ENCODE measurements at places on chromosomes 4 and X.

GRCh38 chr4:25107827-25108516, 52.3 kb downstream of the SEPSECS start:
- DNase-seq = no peak

GRCh38 chrX:40146262-40147125, 48.7 kb upstream of the BCOR start:
- DNase-seq = no peak

DNA sequence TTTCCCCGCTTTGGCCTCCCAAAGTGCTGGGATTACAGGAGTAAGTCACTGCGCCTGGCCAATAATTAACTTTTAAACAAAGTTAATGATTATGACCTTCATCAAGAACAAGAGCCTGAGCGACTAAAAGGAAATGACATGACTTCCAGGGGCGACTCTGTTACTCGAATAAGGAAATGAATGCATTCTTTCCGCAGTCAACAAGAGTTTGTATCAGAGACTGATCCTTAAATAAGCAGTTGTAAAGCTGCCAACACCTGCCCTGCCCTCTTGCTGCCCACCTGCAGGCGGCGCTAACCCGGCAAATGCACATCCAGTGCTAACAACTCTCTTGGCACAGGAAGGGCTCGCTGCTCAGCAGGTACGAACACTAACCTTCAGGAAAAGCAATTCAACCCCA, 27.3 kb downstream of the WDR1 start:
- DNase-seq = no peak

DNA sequence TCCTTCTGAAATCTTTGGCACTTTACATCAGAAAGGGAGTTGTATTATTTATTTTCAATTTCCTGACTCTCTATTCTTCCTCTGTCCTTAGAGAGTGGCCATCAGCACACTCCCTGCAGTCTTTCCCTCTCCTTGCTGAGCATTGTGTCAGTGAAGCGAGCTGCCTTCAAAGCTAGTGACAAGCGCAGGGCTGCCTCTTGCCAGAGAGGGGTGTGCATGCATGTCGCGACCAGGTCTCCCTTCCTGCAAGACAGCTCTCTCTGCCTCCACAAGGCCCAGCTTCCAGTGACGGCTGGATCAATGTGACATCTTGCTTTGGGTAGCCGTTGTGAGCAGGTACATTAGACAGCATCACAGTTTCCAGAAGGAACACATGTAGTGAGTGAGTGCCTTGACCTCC, 810.9 kb upstream of the TENM3 start:
- no peak for DNase-seq

GRCh38 chrX:111490688-111491087, 20.8 kb upstream of the SERTM2 start:
- DNase-seq = no peak

GRCh38 chr4:152563209-152563608, 27.3 kb upstream of the FBXW7 start:
- no peak for DNase-seq

- no peak for DNase-seq
Observed at GRCh38 chr4:182451441-182451840, 208.2 kb downstream of the TENM3 start.

DNA sequence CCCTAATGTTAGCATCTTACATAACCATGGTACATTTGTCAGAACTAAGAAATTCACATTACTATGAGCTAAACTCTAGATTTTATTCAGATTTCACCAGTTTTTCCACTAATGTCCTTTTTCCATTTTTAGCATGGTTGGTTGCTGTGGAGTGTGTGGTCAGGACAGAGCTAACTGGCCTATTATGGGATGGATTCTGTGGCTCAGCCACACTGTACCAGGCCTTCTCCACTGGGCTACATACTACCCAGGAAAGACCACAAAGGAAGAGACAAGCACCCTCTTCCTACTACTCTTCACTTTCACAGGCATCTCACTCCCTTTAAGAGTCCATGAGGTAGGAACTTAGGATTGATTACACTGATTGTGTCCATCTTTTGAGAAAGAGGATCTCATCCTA, 67.4 kb downstream of the ZNF827 start:
- DNase-seq = no peak

DNA sequence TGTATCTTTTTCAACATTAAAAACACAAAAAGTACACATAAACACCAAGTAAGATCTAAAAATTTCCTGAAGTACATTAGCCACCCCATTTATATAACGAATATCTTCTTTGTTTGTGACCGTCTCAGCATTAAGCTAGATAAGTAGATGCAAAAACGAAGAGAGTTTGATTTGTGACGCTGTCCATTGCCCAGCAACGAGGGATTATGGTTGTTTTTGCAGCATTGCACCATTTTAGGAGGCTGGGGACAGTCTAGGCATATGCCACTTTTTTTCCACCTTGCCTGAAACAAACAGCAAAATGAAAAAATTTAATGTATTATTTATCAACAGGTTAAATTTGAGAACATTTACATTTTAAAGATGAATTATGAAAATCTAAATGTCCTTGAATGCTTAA, 12.0 kb upstream of the IGSF1 start:
- DNase-seq = no peak

- DNase-seq = no peak
Observed at GRCh38 chr4:140308366-140309123, 64.9 kb upstream of the SCOC start.

GRCh38 chr4:84309191-84309590, 189.9 kb downstream of the NKX6-1 start:
- no peak for DNase-seq

GRCh38 chr4:133938061-133938460, 263.5 kb downstream of the PABPC4L start:
- no peak for DNase-seq

GRCh38 chr4:41551536-41551935, 13.6 kb downstream of the LIMCH1 start:
- DNase-seq = no peak

GRCh38 chrX:15529165-15529564, 28.6 kb downstream of the BMX start:
- no peak for DNase-seq

DNA sequence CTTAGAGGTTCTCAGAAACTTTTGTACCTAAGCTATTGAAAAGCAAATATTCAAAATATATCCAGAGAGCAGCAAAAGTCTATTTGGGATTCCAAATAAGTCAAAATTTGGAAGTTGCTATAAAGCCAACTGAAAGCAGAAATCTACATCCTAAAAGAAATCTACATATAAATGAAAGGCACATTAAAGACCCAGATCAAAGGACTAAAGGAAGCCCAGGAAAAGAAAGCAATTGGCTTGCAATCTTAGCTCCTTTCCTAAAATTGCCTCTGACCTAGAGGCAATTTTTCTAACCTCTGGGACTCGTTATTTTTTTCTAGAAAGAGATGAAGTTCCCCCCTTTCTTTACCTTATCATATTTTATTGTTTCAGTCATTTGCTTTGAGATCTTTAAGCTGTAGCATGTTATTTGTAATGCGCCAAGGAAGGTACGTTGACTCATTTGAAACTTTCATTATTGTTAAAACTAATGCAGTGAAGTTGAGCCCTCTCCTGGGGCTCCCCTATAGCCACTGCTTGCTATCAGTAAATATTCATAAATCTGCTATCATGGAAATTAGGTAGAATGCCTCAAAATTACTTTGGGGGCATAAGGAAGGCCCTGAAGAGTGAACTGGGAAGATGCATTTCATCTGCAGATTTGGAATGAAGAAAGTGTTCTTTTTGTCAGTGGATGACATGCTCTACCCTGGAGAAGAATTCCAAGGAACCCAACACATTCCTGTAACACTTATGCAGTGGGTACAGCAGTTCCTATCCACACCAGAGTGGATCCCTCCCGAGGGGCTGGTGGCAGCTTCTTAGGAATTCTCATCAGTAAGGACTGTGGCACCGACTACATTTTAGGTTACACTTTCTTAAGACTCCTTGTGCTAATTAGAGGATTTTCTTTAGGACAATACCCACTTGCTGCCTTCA, 177.8 kb upstream of the IGFBP7 start:
- DNase-seq = no peak

- DNase-seq = no peak
Observed at GRCh38 chrX:99078301-99078700, 1331.8 kb downstream of the PCDH19 start.

DNA sequence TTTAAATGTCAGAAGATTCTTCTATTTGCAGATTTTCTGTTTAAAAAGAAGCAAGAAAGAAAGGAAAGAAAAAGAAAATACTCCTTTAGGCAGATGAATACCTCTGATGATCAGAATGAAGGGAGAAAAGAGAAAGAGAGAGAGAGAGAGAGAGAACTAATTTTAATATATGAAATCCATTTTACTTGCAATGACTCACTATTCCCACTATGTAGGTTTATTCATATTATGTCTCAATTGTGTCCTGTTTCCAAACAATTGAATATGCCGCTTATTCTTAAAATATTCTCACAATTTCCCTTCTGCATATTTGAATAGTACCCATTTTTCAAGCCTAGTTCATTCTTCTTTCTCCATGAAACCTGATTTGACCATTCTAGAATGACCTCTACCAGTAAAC, 11.7 kb downstream of the MEPE start:
- DNase-seq = no peak

GRCh38 chr4:157591245-157591644, 370.7 kb downstream of the GRIA2 start:
- no peak for DNase-seq

GRCh38 chr4:102114118-102114630, 231.1 kb downstream of the SLC39A8 start:
- no peak for DNase-seq

- DNase-seq = no peak
Observed at GRCh38 chrX:119399772-119400101, 601 bp downstream of the SLC25A43 start.
